ENCODE measurements at places on chromosomes 16 and 17.
A peak's percentile ranks its signal among the peaks of the same experiment; 100 is the strongest.

DNA sequence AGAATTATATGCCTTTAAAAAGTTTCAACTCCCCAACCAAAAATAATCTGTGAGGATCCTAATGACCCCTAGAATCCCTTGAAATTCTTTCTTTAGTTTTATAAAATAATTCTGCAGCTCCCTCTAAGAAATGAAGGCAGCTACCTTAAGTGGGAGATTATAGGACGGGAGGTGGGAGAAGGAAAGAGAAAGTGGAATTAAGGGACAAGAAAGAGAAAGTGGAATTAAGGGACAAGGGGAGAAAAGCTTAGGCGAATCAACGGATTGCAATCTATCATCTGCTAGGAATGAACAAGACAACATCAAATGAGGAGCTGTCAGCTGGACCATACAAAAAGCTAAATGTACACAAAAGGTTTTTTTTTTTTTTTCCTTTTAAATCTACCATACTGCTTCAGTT, 262.0 kb downstream of the ZFHX3 start:
- DNase-seq: no peak

- DNase-seq: no peak
Measured at GRCh38 chr17:3622977-3623594, 13.0 kb downstream of the SHPK start.

DNA sequence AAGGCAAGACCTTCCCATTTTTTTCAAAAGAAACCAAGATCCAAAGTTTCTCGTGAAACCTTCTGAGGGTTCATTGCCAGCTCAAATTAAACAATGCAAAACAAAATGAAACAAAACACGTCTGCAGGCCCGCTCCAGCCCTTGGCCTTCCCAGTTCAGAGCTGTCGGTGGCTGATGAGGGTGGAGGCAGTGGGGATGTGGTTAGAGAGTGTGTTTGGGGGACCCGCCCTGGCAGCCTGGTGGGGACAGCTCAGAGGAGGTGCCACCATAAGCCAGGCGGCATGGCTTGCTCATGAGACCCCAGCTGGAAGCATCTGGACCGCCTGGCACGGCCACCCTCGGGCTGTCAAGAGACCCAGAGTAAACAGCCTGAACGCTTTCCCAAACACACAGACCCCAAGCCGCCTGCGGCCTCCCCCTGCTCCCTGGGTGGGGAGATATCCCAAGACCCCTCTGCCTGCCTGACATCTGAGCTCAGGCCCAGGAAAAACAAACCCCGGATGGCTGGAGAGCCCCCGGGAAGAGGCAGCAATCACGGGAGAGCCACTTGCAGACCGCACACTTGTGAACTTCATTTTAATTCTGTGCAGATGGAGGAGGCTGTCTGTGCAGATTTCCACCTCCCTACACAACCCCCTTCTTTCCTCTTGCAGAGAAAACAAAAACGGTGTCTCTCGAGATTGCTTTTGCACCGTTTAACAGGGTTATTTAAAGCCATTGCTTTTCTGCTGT, 35.4 kb upstream of the LITAF start:
- DNase-seq: peak; percentile 21

DNA sequence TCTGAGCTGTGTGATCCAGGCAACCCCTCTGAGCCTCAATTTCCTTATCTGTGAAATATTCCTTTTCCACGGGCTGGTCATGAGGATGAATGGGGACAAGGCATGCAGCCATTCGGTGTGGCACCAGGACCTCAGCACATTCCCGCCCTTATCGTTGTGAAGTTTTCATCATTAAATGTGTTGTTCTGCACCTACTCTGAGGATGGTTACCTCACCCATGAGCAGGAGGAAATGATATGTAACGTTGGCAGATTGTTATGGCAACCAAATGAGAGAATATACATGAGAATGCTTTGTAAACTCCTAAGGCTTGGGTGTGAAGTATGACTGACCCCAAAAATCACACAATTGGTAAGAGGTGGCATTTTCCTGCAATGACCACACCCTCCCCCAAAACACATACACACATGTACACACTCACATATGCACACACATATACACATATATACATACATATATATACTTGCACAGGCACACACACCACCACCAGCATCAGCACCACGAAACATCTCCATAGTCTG, 39.5 kb downstream of the SMARCE1 start:
- DNase-seq: no peak

GRCh38 chr17:41308251-41308917, 725 bp downstream of the KRTAP16-1 start:
- peak; percentile 71 for DNase-seq

DNA sequence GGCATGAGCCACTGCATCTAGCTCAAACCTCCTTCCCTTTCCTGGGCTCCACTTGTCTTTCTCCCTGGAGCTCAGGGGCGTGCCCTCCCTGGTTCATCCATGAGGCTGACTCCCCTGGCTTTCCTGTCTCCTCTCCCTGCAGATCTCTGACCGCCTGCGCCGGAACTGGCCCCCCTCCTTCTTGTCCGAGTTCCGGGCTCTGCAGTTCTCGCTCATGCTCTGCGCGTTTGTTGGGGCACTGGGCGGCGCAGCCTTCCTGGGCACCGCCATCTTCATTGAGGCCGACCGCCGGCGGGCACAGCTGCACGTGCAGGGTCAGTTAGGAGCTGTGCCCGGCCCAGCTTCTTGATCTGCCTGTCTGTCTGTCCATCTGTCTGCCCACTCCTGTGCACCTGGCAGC, 1.2 kb upstream of the LAT start:
- no peak for DNase-seq

DNA sequence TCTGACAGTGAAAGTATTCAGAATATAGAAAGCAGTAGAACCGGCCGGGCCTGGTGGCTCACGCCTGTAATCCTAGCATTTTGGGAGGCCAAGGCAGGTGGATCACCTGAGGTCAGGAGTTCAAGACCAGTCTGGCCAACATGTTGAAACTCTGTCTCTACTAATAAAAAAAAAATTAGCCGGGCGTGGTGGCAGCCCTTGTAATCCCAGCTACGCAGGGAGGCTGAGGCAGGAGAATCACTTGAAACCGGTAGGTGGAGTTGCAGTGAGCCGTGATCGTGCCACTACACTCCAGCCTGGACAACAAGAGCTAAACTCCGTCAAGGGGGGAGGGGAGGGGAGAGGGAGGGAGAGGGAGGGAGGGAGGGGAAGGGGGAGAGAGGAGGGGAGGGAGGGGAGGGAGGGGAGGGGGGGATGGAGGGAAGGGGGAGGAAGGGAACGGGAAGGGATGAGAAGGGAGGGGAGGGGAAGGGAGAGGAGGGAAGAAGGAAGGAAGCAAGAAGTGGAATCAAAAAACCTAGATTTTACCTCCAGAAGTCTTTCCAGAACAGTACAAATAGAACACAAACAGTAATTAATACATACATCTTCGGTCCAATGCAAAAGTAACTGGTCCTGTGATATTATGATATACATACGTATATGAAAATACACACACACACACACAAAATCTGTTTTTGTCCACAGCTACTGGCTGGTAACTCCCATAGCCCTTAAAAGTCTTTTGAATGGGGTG, 10.9 kb upstream of the NT5C start:
- peak; percentile 5 for DNase-seq

DNA sequence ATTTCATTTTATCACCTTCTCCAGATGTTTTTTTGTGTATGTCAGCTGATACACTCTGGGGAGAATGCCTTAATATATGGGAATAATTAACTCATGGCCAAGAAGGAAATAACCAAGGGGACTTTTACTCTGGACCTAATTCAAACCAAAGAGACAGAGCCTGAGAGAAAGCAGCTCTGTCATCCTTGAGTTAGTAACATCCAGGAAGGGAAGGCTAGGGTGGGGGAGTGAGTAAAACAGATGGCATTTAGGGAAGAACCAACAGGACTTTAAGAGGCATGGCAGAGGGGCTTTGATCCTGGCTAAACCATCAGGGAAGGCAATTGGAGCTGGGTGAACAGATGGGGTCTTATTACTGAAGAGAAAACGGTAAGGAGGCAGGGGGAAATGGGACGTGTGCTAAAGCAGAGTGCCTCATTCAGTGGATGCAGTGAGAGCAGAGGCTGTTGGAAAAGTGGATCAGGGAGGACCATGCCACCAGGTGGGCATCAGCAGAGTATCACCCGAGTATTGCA, 2.5 kb upstream of the SMPD3 start:
- no peak for DNase-seq

DNA sequence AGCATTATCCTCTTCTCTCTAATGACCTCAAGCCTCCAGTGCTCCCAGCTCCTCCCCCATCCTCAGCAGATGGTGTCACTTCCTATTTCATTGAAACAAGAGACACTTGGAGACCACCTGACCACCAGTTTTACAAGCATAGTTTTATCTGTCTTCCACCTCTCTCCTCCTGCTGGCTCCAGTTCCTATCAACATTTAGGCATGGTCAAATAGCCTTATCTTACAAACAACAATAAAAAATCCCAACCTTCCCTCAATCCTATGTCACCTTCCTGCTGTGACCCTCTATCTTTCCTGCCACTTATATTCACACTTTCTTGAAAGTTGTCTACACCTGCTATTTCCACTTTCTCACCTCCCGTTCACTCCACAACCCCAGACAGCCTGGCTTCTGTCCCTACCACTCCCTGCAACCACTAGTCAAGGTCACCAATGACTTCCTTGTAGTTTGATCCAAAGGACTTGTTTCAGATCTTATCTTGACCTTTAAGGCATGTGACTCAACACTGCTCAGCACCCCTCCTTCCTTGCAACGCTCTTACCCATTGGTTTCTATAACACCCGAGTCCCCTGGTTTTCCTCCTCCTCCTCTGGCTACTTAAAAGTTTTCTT, 4.3 kb upstream of the NTN1 start:
- no peak for DNase-seq

DNA sequence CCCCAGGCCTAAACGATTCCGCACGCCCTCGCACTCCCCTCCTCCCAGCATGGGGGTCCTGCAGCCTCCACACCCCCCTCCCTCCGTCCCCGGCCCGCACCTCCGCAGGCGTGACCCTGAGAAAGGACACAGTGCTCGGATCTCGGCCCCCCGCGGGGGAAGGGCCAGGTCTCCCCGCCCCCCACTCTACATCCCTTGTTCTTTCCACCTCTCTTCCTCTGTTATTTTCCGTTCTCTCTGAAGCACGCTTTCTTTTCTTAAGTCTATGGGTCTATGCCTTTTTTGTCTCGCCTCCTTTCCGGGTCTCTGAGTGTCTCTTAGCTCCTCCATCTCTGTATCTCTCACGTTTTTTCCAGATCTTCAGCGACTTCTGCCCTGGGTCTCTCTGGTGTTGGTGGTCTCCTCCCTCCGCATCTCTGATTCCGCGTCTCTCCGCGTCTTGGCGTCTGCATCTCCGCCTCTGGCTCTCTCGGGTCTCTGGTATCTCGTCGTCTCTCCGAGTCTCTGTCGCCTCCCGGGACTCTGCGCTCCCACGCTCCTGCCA, 2.1 kb upstream of the HES7 start:
- DNase-seq: no peak

DNA sequence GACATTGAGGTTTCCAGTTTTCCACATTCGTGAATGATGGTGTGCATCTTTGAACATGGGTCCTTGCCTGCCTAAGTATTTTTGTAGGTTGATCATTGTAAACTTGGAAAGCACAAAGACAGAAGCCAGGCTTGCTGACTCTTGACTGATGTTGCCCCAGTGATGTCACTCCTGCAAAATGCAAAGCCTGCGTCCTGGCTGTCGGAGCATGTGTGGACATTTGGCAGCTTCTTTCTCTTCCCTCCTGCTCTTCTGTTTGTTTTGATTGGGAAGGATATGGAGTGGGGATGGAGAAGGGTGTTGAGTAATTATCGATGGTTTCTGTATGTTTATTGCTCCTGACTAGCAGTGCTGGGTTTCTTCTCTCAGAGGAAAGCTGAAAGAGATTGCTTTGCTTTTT, 3.2 kb downstream of the NDE1 start:
- DNase-seq: peak; percentile 12

DNA sequence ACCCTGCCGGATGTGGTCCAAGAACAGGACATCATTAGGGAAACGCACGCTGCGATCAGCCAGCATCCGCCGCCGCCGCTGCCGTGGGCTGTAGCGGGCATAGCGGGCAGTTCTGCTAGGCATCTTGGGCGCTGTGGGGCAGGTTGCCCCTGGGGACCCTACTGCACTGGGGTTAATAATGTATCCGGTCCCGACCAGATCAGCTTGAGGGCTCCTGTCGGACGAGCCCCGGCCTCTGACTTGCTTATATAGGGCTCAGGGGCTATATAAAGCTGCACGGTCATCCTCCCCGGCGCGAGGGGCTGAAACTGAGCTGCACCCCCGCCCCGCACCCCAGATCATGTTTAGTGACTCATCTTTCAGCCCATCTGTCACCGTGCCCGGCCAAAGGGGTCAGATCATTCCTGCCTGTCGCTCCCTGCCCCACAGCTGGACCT, at the start of gene PPP1R27:
PPP1R27 (minus strand) TSS at position 220 of the 437 bp plus-strand sequence; CDS start at position 123, 97 bp downstream.
- DNase-seq: no peak

DNA sequence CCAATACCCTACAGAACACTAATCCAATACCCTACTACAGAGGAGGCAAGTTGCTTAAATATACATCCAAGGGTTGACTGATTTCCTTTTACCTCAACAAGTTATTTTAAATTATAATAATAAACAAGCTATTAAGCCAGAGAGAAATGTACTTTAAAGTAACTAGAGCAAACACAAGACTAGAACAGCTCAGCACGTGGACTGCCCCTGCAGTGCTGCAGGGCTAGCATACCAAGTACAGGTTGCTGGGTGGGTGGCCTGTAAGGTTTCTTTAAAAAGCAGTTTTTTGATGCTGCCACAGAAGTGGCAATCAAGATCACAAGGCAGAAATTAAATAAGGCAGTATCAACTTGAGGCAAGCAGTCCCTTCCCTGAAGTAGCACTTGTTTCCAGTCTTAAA, 63.5 kb downstream of the PARN start:
- no peak for DNase-seq

GRCh38 chr16:28258567-28258966, 33.8 kb upstream of the SBK1 start:
- DNase-seq: peak; percentile 7

- no peak for DNase-seq
Measured at GRCh38 chr16:63223851-63224250, 1187.6 kb upstream of the CDH8 start.

GRCh38 chr16:10770907-10771306, 27.3 kb downstream of the NUBP1 start:
- DNase-seq: no peak

DNA sequence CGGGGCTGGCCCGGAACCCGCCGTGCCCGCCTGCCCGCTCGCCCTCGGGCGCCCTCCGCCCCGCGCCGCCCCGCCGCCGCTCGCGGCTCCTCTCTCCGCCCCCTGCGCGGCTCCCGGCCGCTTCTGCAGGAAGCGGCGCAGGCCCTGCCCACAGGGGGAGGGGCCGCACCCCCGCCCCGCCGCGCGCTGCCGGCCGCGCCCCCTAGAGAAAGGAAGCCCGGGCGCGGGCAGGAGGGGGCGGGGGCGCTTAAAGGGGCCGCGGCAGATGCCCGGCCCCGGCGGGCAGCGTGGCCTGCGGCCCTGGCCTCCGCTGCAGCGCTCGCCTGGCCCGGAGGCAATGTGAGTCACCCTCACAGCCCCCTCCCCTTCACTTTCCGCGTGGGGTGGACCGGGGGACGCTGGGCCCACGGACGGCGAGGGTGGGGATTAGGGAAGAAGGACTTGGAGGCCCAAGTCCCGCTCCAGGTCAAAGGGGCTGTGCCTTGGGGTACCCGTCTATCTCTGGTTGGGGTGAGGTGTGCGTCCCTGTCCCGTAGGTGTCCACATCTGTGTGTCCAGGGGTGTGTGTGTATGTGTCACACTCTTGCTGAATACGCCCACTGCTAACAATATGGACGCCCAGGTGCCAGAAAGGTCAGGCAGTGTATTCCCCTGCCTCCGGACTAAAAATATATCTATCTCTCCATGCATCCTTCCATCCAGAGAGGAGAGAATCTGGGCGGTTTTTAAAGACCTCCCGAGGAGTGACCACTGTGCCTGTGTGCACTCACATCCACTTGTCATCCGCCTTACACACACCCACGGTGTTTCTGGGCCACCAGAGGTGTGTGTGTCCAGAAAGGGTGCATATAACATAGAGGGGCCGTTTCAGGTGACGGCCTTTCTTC, at the start of gene GIT1:
GIT1 (minus strand) TSS at position 125 of the 887 bp plus-strand sequence. CDS start 270 bp downstream, outside the sequence.
- DNase-seq: peak; percentile 90

All from NCI-H1417 (cell line).